GM04504 (cell line): ENCODE measurements at places on chromosomes 3 and 15.

- peak; percentile 16 for DNase-seq
Observed at GRCh38 chr15:58019503-58020376, 45.8 kb downstream of the ALDH1A2 start.

DNA sequence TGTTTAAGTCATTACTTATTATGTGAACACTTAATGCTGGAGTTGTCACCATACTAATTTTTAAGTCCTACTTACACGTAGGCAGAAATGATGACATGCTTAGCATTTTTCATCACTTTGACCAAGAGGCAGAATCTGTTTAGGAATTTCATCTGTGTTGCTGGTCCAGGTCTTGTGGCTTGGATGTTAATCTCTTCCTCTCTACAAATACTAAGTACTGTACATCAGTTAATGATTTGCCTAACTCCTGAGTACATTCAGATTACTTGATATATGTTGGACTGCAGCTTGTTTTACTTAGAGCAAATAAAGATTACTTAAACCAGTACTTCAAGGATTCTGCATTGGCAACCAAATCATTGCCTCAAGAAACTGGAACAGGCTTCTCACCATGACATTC, 8.6 kb downstream of the SNRK start:
- no peak for DNase-seq

DNA sequence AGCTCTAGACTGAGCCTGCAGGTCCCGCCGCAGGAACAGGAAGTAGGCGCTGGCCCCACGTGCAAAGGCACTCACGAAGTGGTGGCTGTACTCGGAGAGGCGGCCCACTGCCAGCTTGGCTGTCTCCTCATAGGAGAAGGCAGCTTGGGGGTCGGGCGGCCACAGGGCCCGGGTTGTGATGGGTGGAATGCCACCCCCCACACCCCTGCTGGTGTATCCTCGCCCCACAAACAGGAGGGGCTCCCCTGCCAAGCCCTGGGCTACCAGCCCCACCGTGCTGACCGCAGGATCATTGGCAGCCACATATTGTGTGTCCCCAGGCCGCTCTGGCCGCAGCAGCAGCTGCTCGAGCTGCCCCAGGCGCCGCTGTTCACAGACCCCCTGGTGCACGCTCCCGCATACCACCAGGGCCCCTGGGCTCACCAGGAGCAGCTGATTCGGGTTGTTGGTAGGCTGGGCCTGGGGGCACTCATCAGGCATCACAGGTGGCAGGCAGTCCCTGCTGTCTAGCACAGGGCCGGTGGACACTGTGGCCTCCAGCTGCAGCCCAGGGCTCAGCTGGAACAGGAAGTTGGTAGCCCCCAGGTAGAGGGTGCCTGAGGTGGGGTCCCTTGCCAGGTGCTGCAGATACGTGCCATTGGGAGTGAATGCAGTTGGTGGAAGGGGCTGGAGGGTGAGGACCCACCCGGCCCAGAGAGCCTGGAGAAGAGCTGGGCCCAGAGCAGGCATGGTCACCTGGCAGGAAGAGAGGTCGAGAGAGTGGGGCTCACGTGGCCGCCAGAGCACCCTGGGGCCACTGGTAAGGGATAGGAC, 5.8 kb downstream of the PLXNB1 start:
- no peak for DNase-seq

DNA sequence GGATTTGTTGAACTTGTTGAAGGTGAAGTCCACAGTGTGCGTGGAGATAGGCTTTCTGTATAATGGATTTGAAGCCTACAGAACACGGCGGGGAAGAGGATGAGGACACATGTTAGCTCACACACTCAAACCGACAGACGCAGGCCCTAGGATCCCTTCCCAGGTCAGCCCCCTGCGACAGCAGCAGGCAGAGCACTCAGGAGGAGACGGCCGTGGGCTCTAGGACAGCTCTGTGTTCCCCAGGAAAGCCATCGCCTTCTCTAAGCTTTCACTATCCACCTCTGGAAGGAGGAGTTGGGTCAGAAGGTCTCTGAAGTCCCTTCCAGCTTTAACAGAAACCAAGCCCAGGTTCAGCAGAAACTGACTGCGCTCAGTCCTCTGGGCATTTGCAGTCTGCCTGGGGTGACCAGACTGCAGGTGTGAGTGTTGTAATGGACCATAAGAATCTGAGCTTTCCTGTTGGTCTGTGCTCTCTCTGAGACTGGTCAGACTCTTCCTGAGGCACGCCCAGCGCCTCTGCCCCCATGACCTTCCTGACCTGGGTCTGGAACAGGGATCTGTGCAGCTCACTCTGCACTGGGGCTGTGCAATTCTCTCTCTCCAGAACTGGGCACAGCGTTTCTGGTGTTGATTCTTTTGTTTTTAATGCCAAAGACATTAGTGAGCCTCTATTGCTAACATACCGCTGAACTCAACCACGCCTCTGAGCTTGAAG, 33.5 kb downstream of the UMPS start:
- DNase-seq = no peak

- DNase-seq = peak; percentile 67
Observed at GRCh38 chr15:84685304-84685703, 27.3 kb upstream of the NMB start.

DNA sequence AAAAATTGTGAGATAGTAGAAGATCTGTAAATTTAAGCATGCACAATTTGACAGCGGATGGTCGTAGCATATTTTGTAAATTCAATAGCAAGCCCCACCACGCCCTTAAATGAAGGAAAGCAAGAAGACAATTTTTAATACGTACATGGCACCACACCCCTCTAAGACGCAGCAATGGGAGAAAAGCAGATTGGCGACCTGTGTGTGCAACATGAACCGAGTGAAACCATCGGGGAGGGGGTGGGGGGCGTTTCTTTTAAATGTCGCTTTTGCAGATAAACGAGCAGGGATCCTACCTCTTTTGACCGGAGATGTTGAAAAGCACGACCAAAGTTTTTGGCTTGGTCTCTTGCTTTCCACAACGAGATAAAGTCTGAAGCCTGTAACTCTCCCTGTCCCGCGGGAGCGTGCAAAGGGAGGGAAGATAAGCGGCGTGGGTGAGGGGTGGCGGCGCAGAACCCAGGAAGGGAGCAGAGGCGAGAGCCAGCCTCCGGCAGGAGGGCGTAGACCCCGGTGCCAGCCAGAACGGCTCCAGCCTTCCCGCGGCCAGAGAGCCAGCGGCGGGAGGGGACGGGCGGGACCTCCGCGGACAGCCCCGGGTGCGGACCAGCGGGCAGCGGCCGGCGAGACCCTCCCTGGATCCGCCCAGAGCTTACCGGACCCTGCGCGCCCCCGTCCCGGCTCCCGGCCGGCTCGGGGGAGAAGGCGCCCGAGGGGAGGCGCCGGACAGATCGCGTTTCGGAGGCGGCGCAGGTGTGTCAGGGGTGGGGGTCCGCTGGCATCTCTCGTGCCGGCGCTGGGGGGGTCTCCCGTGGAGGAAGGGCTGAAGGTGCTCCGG, at the start of gene CHL1:
Gene CHL1 (plus strand): TSS at position 453 of the 838 bp plus-strand sequence. CDS start 123,014 bp downstream, outside the sequence.
- DNase-seq = no peak
